ENCODE measurements at places on chromosomes 1 and 21.
A peak's percentile ranks its signal among the peaks of the same experiment; 100 is the strongest.

GRCh38 chr1:223006917-223007648 is 136.0 kb downstream of the TLR5 start:
- DNase-seq, result no peak

- no peak for DNase-seq
These were observed 66.3 kb downstream of the RAVER2 start for GRCh38 chr1:64811131-64811530.

- peak; percentile 32 for DNase-seq
These were observed 776 bp downstream of the KDM1A start for GRCh38 chr1:23019863-23020625.

DNA sequence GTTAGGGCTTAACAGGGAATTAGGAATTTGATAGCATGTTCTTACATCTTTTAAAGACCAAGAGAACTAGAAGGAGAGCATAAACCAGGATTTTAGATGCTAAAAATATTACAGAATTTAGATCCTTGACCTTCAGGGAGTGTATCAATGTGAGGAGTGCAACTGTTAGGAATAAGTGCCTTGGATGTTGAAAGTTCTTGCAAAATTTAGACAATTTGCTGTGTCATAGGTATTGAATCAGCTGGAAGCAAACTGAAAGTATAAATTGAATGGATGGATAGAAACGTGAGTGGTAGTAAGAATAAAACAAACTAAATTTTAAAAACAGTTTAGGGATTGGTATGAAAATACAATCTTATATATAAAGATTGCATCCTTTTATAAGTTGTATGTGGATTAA is 27.7 kb downstream of the PPP1R12B start:
- peak; percentile 62 for DNase-seq

DNA sequence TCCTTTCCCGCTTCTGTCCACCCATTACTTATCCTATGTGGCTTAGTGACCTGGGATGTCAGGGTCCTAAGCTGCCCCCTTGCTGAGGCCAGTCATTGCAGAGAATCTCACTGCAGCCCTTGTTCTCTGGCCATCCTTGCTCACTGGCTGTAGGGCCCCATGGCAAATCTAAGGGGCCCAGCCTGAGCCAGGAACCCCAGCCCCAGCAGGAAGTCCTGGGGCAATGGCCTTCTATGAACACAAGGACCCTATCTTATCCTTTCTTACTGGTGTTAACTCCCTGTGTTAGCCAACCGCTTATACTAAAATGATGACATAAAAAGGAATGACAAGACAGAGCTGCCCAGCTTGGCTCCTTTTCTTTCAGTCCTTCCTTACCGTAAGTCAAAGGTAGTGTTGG is 29.9 kb downstream of the DHCR24 start:
- no peak for DNase-seq

DNA sequence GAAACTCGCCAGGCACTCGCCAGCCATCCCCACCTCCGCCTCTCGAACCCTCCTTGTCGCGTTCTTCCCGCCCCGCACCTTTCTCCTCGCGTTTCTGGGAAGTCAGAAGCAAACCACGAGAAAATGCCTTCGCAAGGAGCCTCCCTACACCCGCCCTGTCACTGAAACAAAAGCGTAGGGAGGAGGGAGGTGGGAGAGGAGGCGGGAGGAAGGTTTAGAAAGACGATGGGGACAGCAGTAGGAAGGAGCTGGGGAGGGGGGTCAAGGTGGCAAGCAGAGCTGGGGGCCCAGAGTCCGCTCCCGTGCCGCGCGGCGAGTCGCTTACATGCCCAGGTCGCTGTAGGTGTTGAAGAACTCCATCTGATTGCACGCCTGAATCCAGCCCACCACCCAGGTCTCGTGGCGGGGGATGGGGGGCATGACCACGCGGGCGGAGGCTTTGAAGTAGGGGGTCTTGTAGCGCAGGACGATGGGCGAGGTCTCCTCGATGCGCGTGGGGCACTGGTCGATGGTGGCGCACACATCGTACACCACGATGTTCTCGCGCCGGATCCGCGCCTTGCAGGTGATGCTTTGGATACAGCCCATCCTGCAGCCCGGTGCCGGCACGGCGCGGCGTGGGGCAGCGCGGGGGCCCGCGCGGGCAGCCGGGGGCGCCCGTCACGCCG is 1.0 kb downstream of the FAM78B start:
- DNase-seq, result no peak

DNA sequence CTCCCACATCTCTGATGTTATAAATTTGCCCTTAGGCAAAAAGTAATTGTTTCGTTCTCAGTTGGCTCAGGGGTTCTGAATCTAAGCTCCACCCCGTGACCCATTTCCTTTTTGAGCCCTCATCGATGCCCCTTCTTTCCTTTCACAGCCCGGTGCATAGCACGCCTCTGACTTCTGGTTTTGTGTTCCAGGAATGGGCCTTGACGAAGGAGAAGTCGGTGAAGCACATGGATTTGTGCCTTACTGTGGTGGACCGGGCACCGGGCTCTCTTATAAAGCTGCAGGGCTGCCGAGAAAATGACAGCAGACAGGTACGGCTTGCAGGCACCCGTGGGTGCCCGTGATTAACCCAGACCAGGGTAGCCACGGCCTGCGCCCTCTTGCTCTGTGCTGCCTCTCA is 151.9 kb downstream of the PGBD5 start:
- DNase-seq, result no peak

- DNase-seq, result no peak
These were observed 95.0 kb downstream of the FCRL5 start for GRCh38 chr1:157457279-157457678.
